ENCODE measurements at places on chromosomes 5 and 9.

DNA sequence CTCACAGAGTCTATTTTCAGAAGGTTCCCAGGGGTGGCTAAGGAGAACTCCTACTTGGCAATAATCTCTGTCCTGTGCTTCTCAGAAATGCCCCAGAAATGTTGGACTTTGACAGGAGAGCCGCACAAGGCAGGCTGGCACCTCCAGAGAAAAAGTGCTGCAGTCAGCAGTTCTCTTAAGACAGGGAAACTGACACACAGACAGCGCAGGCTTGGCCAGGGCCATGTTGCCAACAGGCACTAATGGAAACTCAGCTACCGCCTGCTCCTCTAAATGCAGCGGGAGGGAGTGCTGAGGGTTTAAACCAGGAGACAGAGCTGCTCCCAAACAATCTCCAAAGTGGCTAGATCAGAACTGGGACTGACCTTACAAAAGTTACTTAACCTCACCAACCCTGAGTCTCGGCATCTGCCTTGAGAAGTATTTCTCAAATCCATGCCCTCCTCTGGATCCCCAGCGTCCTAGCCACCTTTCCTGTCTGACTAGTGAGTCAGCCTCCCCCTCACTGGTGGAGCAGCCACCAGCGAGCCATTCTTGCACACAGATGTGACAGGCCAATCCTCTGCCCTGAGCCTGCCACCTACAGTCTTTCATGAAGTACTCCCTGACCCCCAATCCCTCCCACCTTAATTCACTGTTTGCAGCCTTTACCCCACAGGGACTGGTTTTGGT lies 186.4 kb downstream of the CDK5RAP2 start:
- DNase-seq = no peak

GRCh38 chr9:91718071-91718470 lies 232.0 kb downstream of the ROR2 start:
- no peak for DNase-seq

GRCh38 chr9:87004016-87004415 lies 56.7 kb upstream of the GAS1 start:
- no peak for DNase-seq

DNA sequence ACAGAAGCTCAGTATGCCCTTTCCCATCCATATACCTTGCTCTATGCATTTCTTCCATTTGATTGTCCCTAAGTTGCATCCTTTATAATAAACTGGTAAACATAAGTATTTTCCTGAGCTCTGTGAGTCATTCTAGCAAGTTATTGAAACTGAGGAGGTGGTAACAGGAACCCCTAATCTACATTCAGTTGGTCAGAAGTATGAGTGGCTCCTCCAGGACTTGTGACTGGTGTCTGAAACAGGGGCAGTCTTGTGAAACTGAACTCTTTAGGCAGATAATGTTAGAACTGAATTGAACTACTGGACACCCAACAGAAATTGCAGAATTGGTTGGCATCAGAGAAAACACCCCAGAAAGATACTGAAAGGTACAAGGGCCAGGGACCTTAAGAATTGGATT lies 133.1 kb upstream of the POU5F2 start:
- no peak for DNase-seq

DNA sequence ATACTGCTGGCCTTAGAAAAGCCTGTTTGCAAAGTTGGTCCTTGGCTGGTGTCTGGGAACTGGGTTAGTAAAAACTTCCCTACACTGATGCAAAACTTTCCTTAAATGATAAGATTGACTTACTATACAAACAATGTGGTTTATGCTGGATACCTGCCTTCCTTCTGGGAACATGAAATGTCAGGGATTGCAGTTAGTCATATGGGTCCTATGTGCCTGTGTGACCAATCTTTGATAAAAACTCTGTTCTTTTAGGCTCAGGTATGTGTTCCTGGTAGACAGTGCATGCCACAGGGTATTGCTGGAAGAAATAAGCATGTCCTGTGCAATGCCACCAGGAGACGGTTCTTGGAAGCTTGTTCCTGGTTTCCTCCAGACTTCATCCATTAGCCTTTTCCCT lies 173.3 kb downstream of the RMI1 start:
- DNase-seq = no peak

GRCh38 chr5:74966141-74967026 lies 86.0 kb downstream of the GCNT4 start:
- DNase-seq = no peak

DNA sequence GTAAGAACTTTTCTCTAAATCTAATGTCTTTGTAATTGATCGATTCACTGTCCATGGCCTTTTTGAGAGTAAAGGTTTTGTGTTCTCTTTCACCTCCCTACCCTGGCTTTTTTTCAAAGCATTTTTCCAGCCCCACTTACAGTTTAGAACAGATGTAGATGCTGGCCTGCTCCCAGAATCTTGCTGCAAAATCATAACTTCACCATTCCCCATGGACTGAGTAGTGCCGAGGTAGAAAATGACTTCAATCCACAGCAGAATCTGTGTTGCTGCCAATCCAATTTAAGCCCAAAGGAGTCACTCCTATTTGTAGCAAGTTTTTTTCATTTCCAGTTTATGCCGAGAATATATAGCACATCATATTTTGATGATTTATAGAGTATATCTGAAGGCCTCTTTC lies 46.5 kb upstream of the CEMIP2 start:
- DNase-seq = no peak

DNA sequence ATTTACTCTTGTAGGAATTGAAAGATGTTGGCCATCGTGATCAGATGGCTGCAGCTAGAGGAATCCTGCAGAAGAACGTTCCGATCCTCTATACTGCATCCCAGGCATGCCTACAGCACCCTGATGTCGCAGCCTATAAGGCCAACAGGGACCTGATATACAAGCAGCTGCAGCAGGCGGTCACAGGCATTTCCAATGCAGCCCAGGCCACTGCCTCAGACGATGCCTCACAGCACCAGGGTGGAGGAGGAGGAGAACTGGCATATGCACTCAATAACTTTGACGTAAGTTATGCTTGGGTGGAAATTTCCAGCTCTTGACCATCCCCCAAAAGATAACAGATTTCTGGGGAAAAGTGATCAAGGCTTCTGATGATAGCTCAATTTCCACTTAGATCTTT lies 50.6 kb downstream of the LRRTM2 start:
- no peak for DNase-seq

- no peak for DNase-seq
These were observed 232.6 kb downstream of the EPB41L4A start for GRCh38 chr5:112186401-112186990.

- DNase-seq = no peak
These were observed 6.0 kb downstream of the RPL37 start for GRCh38 chr5:40828690-40829661.

DNA sequence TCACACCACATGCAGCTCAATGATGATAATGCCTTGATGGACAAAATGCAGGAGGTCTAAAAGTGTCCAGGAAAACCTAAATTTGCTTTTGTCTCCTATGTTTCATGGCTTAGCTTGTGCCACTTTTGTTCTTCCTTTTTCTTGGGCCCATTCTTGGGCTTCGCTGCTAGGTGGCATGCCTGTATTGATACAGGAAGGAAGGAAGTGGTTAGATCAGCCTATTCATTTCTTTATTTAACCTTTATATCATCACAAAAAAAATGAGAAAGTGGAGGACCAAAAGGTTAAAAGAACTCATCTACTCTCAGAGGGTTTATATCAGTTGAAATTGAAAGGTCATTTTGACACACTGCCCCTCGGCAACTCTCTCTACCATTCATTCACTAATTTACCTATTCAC lies 260.2 kb downstream of the ARHGAP26 start:
- DNase-seq = no peak

DNA sequence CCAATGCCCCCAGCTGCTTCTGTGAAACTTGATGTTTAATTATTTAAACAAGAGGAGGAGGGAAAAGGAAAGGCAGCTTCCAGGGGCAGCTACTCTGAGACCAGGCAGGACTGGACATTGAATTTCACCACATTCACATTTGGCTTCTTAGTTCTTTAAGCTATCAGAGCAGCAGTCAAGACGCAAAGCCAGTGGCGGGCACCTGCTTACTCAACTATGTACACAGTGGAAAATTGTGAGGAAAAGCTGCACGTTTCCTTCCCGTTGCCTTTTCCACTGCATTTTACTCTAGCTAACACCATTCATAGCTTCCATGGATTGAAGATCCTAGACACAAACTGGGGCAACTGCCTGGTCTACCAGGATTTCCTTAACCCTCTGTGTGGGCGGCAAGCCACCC lies 200.3 kb downstream of the ERCC6L2 start:
- no peak for DNase-seq
